ENCODE measurements at places on chromosomes 13 and 19.

DNA sequence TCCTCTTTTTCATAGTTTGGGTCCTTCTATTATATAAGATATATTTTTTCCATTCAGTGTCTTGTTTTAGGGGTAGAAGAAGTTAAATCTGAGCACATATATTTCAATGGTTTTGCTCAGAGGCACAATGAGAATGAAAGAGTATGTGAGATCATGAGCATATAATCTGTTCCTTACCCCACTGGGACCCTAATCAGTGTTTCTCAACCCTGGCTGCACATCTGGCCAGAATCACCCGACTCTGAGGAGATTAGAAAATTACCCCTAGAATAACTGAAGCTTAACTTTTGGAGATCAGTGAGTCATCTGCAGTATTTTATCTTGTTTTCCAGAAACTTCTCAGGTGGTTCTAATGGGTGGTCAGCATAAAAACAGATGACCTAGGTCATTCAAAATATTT is 782 bp downstream of the CYSLTR2 start:
- DNase-seq, result no peak

DNA sequence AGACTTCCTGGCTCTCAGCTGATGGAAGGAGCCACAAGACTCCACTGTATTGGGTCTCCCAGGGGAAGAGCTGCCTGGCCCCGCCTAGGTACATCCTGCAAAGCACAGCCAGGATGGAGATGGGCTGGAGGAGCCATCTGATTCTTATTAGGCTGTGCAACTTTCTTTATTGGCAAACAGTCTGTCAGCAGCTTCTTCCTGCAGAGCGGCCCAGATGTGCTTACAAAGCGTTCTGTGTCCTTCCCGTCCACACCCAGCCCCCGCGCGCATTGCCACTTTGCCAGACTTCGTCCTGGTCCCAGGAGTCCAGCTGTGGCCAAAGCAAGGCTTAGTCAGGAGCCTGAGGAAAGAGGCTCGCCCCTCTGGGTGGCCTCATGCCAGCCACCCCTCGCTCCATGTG is 409.3 kb downstream of the ZNF536 start:
- no peak for DNase-seq

GRCh38 chr19:54094426-54095000 is 6.1 kb downstream of the OSCAR start:
- no peak for DNase-seq

- DNase-seq, result no peak
These were observed 33.0 kb upstream of the VSTM2B start for GRCh38 chr19:29492769-29493168.

GRCh38 chr19:3788996-3789778 is 3.0 kb upstream of the MATK start:
- no peak for DNase-seq

GRCh38 chr13:35747594-35747993 is 271.1 kb upstream of the MAB21L1 start:
- no peak for DNase-seq

- no peak for DNase-seq
These were observed 89.8 kb downstream of the GNG7 start for GRCh38 chr19:2612619-2613249.

- no peak for DNase-seq
These were observed 106.1 kb upstream of the DOCK9 start for GRCh38 chr13:99083981-99084380.

- no peak for DNase-seq
These were observed 82.7 kb downstream of the SLC10A2 start for GRCh38 chr13:102983496-102983895.

- no peak for DNase-seq
These were observed 314.1 kb downstream of the FOXO1 start for GRCh38 chr13:40352380-40352778.

DNA sequence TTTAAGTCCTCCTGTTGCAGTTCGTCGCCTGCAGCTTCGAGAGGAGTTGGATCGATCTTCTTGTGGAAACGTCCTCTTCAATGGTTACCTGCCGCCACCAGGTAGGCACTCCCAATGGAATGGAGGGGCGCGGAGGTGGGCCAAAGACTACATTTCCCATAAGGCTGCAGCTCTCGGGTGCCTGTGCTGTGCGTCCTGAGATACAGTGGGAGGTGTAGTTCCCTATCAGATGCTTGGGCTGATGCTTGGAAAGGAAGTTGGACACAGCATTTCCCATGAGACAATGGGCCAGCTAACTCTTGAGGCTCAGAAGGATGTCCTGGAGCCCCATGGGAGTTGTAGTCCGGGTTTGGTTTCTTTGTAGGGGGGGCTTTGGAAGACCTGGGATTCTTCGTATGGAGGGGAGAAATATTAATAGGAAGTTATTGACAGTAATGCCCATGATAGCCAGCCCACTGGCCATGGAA is 1.8 kb downstream of the SHKBP1 start:
- DNase-seq, result no peak

GRCh38 chr19:21621671-21622070 is 116.3 kb downstream of the ZNF429 start:
- no peak for DNase-seq

- DNase-seq, result peak; percentile 27
These were observed 3.9 kb downstream of the COG3 start for GRCh38 chr13:45468635-45469034.

DNA sequence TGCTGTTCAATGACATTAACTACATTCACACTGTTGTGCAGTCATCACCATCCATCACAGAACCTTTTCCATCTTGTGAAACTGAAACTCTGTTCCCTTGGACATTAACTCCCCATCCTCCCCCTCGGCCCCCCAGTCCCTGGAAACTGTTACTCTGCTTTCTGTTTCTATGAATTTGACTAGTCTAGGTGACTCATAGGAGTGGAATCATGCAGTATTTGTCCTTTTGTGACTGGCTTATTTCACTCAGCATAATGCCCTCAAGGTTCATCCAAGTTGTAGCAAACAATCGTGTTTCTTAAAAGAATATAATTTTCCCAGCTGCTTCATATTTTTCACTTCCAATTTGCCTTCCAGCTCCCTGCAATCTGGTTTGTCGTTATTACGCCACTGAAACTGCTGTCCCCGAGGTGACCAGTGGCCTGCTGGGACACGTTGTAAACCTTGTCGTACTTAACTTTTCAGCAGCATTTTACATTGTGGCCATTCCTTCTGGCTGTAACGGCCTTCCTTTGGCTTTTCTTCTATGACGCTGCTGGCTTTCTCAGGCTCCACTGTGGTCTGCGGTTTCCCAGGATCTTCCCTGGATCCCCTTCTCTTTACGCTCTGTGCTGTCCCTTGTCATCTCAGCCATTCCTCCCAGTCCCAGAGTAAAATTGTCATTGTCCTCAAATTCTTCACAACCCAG is 74.0 kb downstream of the DHRS12 start:
- no peak for DNase-seq

DNA sequence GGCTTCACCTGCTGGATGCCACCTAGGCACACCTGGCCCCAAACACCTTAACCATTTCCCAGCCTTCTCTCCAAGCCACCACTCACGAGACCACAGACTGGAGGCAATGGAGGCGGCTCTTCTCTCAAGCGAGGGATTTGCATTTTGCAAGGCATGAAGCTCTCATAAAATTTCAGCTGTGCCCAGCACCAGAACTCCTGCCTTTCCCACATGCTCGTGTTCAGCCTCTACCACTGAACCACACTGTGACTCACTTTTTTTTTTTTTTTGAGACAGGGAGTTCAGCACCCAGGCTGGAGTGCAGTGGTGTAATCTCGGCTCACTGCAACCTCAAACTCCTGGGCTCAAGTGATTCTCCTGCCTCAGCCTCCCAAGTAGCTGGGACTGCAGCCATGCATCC is 10.6 kb downstream of the NANOS3 start:
- DNase-seq, result no peak

DNA sequence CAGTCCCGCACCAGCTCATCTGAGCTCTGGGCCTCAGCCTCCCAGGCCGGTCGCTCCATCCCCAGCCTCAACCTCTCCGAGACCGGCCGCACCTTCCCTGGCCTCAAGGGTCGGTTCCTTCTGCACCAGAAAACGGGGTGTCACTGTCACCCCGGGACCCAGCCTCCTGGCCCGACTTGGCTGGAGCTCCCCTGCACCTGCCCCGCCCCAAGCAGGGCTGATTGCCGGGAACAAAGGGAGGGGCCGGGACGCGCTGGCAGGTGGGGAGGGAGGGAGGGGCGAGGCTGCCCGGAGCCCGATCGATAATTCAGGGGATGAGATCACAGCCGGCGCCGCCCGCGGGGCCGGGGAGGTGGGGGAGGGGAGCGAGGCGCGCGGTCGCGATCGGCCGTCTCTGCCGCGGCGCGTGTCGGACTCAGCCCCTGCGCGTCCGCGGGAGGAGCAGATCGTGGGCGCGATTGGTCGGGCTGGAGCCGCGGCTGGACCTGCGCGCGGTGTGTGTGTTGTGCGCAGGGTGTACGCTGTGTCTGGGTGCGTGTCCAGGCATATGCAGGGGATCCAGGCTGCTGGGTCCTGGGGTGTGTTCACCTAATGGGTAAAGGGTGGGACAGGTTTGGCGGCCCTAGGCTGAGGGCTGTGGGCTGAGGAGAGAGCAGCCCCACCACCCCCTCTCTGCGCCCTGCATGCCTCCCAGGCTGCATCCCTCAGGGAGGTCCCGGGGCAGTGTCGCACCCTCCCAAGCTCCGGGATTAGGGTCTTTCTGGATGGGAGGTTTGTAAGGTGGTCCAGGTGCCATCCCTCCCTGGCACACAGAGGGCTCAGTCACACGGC is 1.1 kb upstream of the SHC2 start:
- peak; percentile 20 for DNase-seq

GRCh38 chr19:6047741-6048251 is 62.5 kb downstream of the RFX2 start:
- DNase-seq, result peak; percentile 1

- no peak for DNase-seq
These were observed 12.8 kb downstream of the SPPL2B start for GRCh38 chr19:2341244-2341751.

- DNase-seq, result no peak
These were observed 16.8 kb upstream of the PDCD2L start for GRCh38 chr19:34387446-34387810.

GRCh38 chr19:4445963-4446703 is 11.5 kb downstream of the UBXN6 start:
- DNase-seq, result no peak

DNA sequence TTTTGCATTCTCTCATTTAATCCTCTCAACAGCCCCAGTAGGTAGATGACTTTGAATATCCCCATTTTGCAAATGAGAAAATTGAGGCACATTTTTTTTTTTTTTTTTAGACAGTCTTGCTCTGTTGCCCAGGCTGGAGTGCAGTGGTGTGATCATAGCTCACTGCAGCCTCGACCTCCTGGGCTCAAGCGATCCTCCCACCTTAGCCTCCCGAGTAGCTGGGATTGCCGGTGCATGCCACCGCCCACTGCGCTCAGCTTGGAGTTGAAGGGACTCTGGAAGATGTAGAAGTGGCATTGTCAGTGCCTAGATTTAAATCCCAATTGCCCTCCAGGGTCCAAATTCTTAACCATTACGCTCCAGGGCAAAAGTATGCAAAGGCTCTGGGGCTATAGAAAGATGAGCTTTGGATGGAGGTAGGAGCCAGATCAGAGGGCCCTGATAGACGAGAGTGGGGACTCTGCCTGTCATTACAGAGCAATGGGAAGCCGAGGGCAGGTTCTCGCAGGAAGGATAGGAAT is 813 bp upstream of the MCOLN1 start:
- DNase-seq, result no peak

DNA sequence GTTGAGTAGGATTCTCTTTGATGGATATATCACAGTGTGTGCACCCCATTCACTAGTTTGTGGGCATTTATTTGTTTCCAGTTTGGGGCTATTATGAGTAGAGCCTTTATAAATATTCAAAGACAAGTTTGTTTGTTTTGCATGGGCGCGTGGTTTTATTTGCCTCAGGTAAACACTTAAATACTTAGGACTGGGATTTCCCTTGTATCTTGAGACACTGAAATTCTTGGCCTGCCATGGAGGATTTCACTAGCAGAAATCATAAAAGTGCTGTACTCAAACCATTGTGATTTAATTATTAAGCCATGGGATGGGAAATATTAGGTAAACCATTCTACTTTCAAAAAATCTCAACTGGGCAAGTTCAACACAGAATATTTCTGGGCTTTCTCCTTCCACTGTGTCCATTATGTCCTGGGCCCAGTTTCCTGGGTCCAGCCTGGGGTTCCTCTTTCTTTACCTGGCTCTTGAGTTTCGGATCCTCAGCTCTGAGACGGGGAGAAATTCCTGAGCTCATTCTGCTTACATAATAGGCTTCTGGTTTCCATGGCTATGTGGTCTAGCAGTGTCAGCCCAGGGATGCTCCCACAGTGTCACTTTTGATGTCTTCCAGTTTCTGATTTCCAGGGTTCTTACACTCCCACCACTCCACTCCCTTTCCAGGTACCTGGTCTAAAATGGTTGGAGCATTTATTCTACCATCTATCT is 14.4 kb downstream of the MYO16 start:
- no peak for DNase-seq

GRCh38 chr13:31629085-31629780 is 110.1 kb upstream of the RXFP2 start:
- no peak for DNase-seq

- DNase-seq, result peak; percentile 53
These were observed 1.8 kb downstream of the FGF14 start for GRCh38 chr13:102399791-102400674.

- no peak for DNase-seq
These were observed 1.0 kb upstream of the SLC17A7 start for GRCh38 chr19:49442354-49442753.

GRCh38 chr13:44399074-44399473 is 25.4 kb downstream of the SERP2 start:
- peak; percentile 32 for DNase-seq

- DNase-seq, result no peak
These were observed 160.5 kb downstream of the DLEU7 start for GRCh38 chr13:50682966-50683365.

DNA sequence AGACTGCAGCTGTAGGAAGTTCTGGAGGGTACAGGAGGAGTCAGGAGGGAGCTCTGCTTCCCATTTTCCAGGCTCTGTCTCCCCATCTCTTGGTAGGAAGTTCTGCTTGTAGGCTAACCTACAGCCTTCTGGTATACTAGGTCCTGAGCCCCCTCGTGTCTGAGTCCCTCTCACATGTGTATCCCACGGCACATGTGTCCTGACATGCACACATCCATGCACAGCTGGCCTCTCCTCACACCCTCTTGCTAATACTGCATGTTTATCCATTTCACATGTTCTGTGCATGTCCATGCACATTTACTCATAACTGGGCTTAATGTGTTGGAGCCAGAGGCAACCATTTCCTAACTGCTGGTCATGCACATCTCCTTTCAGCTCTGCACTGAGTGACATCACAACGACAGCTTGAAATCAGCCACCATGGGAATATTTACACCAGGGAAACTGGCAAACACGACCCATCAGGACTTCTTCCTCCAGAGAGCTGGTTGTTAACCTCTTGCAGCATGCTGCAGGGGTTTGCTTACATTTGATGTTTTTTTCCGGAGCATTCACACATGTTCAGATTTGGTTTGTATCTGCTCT is 3.0 kb downstream of the CD209 start:
- no peak for DNase-seq

DNA sequence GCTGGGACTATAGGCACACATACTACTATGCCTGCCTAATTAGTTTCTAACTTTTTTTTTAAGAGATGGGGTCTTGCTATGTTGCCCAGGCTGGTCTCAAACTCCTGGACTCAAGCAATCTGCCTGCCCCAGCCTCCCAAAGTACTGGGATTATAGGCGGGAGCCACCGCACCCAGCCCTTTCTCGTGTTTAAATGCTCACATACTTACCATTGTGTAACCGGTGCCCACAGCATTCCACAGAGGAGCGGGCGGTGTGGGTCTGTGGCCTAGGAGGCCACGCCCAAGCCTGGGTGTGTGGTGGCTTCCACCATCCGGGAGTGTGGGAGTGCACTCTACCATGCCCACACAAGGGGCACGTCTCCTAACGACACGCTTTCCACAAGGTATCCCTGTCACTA is 7.7 kb downstream of the LMNB2 start:
- no peak for DNase-seq

- no peak for DNase-seq
These were observed 2.9 kb downstream of the KLF2 start for GRCh38 chr19:16327501-16327900.
